ENCODE measurements at places on chromosomes 4 and X. TPM values are rescaled to one million over a fixed set of nuclear protein-coding genes. Genes with fewer than 3 reads are reported as not detected.

DNA sequence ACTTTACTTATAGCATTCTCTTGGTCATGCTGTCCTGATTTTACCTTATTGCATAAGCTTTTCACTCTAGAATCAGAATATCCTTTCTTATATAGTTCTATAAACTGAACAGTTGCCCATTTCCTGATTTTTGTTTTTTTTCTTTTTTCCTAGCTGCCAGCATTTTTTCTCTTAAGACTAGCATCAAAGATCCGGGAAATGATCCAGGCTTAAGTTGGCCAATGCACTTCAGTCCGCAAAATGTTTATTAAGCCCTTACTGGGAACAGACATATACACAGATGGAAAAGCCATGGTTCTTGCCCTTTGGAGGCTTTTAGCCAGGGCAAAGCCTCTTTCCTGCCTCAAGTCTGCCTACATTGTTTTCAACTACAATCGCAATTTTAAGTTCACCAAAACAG lies 10.1 kb upstream of the BMP2K start:
- no peaks in the 10 kb centered on the region for H3K27me3 ChIP-seq
- H3K4me3 ChIP-seq: peak overlapping the region; percentile 56
- peak overlapping the region; percentile 84 for H3K27ac ChIP-seq
- H3K4me1 ChIP-seq: peaks cover 33% of the 10 kb centered on the region
- no peak for DNase-seq
- H3K36me3 ChIP-seq: no peaks in the 10 kb centered on the region

- H3K4me3 ChIP-seq: no peak overlapping the region
- peaks cover 7% of the 10 kb centered on the region for H3K4me1 ChIP-seq
- no peak overlapping the region for H3K27ac ChIP-seq
- no peak for DNase-seq
- peaks cover 50% of the 10 kb centered on the region for H3K36me3 ChIP-seq
These were observed 48.1 kb upstream of the IL13RA1 start for GRCh38 chrX:118679290-118679689.

DNA sequence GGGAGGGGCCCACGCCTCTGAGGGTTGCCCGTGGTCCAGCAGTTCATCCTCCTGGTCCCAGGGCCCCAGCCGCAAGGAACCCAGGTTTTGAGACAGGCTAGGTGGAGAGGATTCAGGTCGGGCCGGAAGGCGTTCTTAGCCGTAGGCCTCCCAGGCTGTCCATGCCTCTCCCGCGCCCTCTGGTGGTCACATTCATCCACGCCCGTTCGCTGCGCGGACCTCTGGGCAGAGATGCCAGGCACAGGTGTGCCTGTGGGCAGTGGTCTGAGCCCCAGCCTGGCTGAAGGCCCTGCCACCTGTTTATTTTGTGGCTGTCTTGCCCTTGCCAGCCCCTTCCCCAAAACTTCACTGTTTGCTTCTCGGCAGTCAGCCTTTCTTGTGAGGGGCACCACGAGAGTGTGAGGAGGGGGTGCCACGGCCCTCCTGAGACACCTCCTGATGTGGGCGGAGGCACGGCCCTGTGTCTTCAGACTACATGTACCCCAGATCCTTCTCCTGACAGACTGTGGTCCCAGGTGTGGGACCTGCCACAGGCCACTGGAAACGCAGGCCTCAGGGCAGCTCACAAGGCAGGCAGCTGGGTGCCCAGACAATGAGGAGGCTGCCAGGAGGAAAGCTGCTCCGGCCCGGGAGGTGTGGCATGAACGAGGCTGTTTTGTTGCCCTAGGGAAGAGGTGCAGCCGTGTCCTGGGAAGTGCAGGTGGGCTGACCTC lies 5.0 kb downstream of the UVSSA start:
- H3K36me3 ChIP-seq: peaks cover 22% of the 10 kb centered on the region
- no peak overlapping the region for H3K4me3 ChIP-seq
- no peaks in the 10 kb centered on the region for H3K27me3 ChIP-seq
- H3K27ac ChIP-seq: peak overlapping the region; percentile 18
- peaks cover 26% of the 10 kb centered on the region for H3K4me1 ChIP-seq

DNA sequence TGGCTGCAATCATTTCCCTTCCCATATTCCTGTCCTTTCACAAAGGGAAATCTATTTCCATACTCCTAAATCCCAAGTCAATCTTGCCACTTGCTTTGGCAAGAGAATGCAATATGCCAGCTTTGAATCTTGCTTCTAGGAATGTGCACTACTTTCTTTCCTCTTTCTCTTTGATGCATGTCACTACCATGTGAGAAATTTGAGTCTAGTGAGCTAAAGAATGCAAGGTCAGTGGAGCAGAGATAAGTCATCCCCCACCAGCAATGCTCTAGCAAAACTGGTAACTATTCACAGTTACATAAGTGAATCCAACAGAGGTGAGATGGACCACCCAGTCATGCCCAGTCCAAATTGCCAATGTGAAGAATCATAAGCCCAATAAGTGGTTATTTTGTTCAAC lies 910.4 kb downstream of the RAB28 start:
- no peaks in the 10 kb centered on the region for H3K36me3 ChIP-seq
- no peaks in the 10 kb centered on the region for H3K4me1 ChIP-seq

The CDKL2 gene
- total RNA-seq: not detected

DNA sequence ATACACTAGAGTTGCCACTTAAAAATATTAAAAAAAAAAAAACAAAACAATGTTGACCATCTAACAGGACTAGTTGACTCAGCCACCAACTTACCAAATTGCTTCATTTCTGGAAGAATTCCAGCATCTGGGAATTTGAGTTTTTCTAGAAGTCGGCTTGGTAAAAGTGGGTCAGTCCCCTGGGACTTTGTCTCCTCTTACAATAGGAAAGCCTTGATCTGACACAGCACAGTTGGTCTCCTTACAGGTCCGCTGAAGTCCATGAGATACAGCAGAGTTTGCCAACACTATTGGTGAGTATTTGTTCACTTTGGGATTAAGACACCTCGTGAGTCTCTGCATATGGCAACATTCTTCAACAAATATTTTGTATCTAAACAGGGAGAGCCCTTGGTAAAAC lies 18.2 kb upstream of the DDIT4L start:
- H3K4me3 ChIP-seq: no peak overlapping the region
- peaks cover 4% of the 10 kb centered on the region for H3K4me1 ChIP-seq
- DNase-seq: no peak
- no peaks in the 10 kb centered on the region for H3K36me3 ChIP-seq
- no peak overlapping the region for H3K27ac ChIP-seq

GRCh38 chr4:8675383-8675782 lies 82.8 kb downstream of the CPZ start:
- no peak overlapping the region for H3K4me3 ChIP-seq
- H3K4me1 ChIP-seq: no peaks in the 10 kb centered on the region
- H3K36me3 ChIP-seq: no peaks in the 10 kb centered on the region
- H3K27me3 ChIP-seq: no peaks in the 10 kb centered on the region

The MAB21L2 gene
- total RNA-seq: not detected

The GCNA gene
- 4.1 TPM for total RNA-seq

The SPANXD gene
- not detected for total RNA-seq

- no peaks in the 10 kb centered on the region for H3K4me1 ChIP-seq
- no peaks in the 10 kb centered on the region for H3K27me3 ChIP-seq
- no peak for DNase-seq
- no peak overlapping the region for H3K27ac ChIP-seq
- H3K4me3 ChIP-seq: no peak overlapping the region
These were observed 328.4 kb upstream of the SPANXN1 start for GRCh38 chrX:144918936-144919335.

The PRR27 gene
- not detected for total RNA-seq

DNA sequence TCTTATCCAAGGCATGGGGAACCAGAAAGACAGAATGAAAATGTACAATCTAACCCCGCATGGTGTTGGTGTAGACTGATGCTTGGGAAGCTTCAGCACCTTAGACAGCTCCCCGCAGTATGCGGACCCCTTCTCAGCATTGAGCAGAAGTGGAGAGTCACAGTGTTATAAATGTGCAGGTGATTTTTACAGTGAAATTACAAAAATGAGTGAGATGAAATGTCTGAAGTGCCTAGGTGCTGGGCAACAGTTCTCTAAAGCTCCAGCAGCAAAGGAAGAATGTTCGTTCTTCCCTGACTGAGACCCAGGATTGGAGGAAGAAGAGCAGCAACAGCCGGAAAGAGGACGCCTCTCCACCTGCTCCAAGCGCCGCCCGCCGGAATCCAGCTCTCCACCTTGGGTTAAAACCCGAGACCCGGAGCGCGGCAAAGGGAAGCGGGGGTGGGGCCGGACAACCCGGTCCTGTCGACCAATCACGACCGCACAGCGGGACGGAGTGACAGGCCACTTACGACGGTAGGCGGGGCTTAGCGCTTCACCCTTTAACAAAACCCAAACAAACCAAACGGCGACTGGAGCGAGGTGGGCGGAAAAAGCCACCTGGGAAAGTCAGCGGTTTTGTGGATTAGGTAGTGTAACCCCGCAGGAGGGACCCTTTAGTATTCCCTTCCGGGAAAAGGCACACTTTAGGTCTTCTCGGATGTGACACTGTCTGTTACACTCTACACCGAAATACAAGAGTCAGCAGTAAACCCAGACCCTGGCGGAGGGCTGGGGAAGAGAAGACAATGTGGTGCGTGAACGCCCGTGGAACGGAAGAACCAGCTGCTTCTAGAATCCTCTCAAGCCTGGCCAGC lies at the start of gene GLRA3:
Gene GLRA3, minus strand, starts transcription at position 403 of the 857 bp plus-strand sequence. CDS start 436 bp downstream, outside the sequence.
- H3K27ac ChIP-seq: peak within 1 kb of the TSS; percentile 48
- H3K4me3 ChIP-seq: peak within 1 kb of the TSS; percentile 79
- peaks cover 7% of the 10 kb centered on the region for H3K27me3 ChIP-seq
- H3K4me1 ChIP-seq: peaks cover 5% of the 10 kb centered on the region
- no peaks in the 10 kb centered on the region for H3K36me3 ChIP-seq

The SLC2A9 gene
- total RNA-seq: 1.1 TPM

The DDX60 gene
- 17.6 TPM for total RNA-seq

DNA sequence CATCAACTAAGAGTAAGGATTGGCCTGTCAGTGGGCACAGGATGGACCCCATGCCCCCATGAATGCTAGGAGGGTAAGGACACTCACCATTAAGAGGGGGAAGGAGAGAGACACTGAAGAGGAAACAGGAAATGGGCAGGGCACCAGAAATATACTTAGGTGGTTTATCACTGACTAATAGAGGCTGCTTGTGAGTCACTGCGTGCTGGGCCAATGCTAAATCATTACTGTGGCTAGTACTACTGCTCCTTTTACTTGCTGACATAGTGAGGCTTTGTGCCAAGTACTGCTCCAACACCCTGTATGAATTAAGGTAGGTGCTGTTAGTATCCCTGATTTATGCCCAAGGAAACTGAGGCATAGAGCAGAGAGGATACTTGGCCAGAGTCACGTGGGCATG lies 130.4 kb upstream of the FRMPD4 start:
- no peak for DNase-seq
- no peak overlapping the region for H3K4me3 ChIP-seq
- H3K27me3 ChIP-seq: no peaks in the 10 kb centered on the region
- H3K27ac ChIP-seq: no peak overlapping the region

- H3K4me3 ChIP-seq: no peak overlapping the region
- peaks cover 7% of the 10 kb centered on the region for H3K4me1 ChIP-seq
- peaks cover 4% of the 10 kb centered on the region for H3K27me3 ChIP-seq
- DNase-seq: no peak
These were observed 17.3 kb downstream of the HTRA3 start for GRCh38 chr4:8286719-8287342.

DNA sequence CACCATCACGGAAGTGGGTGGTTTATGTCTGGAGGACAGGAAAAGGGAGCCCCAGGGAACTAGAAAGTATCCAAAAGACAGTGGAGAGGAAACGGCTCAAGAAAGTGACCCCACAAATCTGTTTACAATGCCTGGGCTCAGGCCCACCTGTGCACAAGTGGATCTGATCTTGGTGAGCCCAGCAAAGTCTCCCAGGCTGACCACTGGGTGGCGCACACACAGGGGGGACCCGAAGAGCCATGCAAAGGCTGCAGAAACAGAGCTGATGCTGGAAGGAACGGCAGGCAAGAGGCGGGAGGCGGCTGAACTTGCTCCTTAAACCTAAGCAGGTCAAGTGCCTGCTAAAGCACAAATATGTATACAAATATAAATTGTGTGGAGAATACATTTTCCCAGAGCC lies 9.6 kb downstream of the HAUS7 start:
- no peaks in the 10 kb centered on the region for H3K27me3 ChIP-seq
- H3K27ac ChIP-seq: no peak overlapping the region
- H3K4me1 ChIP-seq: no peaks in the 10 kb centered on the region
- no peak overlapping the region for H3K4me3 ChIP-seq
- no peak for DNase-seq

The ZNF280C gene
- total RNA-seq: 9.1 TPM

DNA sequence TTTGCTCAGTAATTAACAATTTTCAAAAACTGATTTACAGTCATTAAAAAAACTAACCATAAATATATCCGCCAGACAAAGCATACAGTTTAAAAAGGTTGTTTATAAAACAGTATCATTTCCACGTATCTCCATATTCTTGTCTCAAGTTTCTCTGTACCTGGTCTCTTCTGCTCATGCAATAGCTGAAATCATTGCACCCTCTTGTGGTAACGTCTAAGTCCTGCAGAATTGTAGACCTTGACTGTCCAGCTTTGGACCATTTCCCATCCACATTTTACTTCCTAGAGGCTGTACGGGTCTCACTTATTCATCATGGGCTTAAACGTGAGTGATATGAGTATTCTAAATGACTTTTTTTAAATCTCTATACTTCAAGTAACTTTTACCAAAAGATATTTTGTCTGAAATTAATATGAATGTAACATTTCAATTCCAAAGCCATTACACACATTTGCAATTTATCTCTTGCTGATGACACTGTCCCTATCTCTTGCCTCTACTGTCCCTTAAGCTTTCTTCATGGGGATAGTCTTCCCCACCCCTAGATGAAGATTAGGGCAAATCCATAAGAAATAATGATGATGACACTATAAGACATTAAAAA lies 118.5 kb downstream of the BTC start:
- DNase-seq: no peak
- H3K27ac ChIP-seq: no peak overlapping the region
- no peaks in the 10 kb centered on the region for H3K36me3 ChIP-seq
- H3K4me3 ChIP-seq: no peak overlapping the region
- H3K4me1 ChIP-seq: no peaks in the 10 kb centered on the region

The CT45A1 gene
- total RNA-seq: not detected

The TMPRSS11D gene
- total RNA-seq: not detected

DNA sequence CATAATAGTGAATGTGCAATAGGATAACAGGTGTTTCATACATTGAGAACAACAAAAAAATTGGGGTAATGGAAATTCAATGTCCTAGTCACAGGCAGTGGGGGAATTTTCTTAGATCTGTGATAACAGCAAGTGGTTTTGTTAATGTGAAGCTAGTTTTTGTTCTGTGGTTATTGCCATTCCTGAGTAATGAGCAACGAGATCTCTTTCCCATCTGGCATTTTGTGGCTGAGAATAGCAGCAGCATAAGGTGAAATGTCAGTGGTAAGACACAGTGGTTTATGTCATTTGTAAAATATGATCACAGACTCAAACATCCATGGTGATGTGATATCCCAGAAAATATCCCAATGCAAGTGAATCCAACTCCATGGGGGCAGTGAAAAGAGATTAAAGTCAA lies 497.5 kb downstream of the KCNIP4 start:
- H3K27me3 ChIP-seq: no peaks in the 10 kb centered on the region
- H3K4me1 ChIP-seq: no peaks in the 10 kb centered on the region
- DNase-seq: no peak

The GPRIN3 gene
- 1.8 TPM for total RNA-seq
